ENCODE measurements at places on chromosomes 7 and 10.

DNA sequence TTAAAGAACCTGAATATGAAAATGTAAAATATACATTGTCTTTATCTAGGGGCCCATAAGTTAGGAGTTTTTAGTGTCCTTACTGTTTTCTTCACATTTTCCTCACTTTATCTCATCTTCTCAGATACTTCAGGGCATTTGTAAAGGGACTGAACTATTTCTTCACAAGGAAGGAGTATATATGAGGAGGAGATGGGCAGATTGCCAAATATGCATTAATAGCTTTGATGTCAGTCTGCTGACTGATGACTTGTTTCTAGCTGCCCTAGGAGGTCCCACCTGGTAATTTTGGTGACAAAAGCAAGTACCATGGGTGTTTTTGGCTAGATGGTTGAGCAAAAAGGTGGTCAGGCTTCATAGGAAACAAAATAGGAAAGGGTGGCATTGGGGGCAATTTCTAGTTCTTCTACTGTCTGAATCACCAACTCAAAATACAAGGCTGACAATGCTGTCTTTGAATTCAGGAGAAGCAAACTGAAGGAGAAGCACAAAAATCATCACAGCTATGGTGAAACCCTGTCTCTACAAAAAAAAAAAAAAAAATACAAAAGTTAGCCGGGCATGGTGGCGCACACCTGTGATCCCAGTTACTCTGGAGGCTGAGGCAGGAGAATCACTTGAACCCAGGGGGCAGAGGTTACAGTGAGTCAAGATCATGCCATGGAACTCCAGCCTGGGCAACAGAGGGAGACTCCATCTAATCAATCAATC, 10.4 kb upstream of the STRIP2 start:
- no peak for DNase-seq

GRCh38 chr7:2906197-2906931, 62.3 kb upstream of the GNA12 start:
- DNase-seq = no peak

DNA sequence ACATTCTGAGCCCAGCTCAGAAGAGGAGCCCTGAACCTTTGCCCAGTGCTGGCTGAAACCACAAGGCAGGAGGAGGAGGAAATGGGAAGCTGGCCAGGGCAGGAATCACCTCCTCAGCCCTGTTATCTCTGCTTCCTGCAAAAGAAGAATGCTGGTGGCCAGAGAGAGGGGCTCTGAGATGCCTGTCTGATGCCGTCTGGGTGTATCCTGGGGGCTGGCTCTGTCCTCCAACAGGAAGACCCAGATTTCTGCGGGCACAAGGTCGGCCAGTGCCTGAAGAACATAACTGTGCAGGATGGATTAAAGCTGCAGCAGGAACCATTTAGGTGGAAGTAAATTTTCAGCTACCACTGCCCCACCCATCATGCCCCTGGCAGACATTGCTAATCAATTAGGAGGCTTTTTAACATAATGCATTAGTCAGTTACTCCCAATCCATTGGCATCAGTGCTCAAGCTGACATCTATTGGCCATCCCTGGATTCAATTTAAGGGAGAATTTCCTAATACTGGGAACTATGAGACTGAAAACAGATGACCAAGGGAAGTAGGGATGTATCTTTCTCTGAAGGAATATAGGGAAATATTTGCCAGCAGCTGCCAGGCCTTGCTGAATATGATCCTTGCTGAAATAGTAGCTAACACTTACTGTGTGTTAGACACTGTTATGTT, 67.7 kb downstream of the COL13A1 start:
- peak; percentile 70 for DNase-seq

- no peak for DNase-seq
These were observed 51.8 kb upstream of the AGR3 start for GRCh38 chr7:16933296-16934279.

- DNase-seq = no peak
These were observed 188.8 kb upstream of the FOXP2 start for GRCh38 chr7:114225784-114226183.

DNA sequence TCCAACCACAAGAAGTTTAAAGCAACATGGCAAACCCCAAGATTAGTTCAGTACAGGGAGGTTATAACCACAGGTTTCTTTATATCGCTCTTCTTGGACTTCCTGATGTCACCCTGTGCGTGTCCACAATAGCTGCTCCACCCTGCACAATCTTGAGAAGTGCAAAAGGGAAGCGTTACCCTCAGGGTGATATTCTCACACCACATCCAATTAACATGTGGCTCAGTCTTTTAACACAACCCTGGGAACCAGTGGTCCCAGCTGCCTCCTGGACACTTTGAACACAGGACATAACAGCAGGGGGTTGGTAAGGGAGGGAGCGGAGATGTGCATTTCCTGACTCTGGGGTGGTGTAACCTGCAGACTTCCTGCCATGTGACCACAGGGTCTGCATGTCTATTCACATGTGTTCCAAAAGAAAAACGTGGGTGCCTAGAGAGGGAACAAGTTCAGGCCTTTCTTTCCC, 64.6 kb downstream of the GSAP start:
- DNase-seq = no peak

- no peak for DNase-seq
These were observed 42.2 kb upstream of the SRGN start for GRCh38 chr10:69045441-69046300.

DNA sequence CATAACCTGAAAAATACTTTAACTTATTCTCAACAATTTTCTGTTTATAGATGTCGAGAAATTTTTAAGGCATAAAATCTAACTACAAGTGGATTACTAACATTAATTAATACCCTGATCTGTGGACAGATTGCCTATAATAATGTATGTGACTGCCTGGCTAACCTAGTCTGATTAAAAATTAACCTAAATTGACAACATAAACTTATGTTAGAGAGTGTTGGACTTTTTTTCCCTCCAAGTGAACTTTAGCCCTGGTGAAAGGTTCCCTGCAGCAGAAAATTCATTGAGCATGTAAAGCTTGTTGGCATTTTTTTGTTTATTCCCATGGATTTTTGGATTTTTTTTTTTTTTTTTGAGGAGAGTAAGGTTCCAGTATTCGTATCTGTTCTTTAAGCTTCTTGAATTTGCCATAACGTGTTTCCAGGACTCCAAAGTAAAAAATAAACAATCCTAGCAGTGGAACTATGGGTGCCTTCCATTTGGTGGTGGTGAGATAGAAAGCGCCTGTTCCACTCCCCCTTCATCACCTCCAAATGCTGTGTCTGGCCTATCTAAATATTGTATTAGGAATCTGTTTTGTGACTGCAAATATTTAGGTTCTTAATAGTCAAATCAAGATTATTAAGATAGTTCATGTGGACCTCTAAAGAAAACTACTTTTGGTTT, 36.1 kb downstream of the NET1 start:
- no peak for DNase-seq

DNA sequence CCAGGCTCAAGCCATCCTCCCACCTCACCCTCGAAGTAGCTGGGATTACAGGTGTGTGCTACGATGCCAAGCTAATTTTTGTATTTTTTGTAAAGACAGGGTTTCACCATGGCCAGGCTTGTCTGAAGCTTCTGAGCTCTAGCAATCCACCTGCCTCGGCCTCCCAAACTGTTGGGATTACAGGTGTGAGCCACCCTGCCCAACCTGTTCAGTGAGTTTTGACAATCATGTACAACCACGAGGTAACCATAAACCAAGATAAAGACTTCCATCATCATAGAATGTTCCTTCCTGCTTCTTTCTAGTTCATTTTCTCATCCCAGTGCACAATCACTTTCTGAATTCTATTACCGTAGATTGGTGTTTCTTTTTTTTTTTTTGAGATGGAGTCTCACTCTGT, 30.5 kb upstream of the MKRN1 start:
- no peak for DNase-seq

- DNase-seq = no peak
These were observed 109.4 kb downstream of the ADAM12 start for GRCh38 chr10:126278851-126279250.

DNA sequence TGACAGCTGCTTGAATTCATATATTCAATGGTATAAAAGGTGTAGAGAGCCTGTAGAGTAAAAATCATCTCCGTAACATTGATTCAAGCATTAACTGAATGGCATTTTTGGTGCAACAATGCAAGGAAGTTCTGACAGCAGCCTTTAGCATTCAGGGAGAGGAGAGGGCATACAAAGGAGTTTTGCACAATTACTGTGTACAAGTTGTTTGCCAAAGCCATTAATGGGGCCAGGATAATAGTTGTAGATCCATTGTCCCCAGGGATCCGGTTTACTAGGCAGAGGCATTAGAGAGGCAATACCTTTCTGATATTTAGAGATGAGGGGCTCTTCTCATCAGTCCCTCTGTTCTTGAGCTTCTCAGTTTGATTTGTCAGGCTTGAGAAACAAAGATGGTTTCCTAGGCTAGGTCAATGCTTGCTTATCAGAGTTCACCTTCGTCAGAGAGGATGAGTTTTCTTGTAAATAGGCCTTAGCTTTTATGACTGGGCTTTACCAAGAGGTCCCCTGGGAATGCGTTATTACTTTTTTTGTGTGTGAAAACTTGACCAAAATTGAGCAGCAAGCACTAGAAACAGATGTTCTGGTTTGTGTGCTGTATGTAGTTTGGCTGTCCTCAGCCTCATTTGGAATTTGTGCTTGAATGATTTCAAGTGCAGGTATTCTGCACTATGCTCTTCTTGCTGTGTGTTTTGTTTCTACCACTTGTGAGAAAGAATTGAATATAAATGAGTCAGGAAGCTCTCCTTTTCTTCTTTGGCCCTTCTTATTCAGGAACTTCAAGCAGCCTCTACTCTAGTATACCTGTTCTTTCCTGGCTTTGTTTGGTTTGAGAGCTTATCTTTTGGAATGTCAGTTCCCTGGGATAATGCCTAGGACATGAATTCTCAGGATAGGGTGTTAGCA, 32.0 kb downstream of the SND1 start:
- DNase-seq = no peak

DNA sequence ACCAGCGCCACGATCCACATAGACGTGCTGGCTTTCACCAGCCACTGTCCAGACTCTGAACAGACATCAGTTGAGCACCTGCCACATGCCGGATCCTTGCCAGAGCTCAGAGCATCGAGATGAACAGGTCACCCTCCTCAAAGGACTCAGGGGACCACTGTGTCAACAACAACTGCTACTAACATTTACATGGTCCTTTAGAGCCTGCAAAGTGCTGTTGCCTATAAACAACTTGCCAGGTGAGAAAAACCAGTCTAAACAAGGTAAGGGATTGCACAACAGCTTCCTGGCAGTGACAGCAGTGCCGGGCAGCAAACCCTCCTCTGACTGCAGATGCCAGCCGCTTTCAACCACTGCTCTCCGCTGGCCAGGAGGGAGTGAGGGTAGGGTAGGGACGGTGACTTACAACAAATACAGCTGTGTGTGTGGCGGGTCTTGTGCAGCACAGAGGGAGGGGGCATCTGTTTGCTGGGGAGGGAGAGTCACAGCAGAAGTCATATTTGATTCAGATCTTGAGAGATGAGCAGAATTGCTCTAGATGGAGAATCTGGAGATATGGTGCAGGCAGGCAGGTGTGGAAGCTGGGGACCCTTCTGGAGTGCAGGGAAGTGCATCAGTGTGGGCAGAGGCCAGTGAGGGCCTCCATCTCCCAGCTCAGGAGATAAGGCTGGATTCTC, 32.8 kb upstream of the RHEB start:
- no peak for DNase-seq

DNA sequence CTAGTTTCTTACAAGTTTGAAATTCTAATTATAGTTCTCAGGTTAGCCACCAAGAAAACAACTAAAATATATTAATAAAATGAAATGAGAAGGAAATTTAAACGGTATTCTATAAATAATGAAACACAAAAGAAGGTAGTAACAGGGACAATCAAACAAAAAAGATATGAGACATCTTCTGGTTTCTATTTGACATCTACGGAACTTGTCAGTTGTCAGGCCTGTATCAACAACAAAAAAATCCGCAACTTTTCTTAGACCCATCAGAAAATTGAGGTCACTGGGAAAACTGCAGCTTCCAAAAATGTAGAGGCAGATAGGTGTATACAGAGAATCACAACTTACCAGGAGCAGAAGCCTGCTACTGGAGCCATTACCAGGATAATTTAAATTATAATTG, 70.6 kb downstream of the ZPBP start:
- DNase-seq = no peak

DNA sequence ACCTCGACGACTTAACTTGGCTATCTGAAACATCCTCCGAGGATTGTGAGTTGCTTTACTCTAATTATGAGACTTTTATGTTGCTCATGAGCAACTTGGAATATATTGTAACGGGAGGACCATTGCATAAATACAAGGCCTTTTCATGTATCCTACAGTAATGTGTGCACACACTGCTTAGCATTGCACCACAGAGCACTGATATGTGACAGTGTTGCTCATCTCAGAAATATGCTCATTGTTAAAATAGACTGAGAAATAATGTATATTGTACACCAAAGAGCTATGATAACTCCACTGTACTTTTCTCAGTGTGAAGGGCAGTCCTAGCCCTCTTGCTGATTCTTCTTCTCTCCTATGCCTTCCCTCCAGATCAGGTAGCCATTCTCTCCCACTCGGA, 102.8 kb upstream of the CDK13 start:
- DNase-seq = no peak

DNA sequence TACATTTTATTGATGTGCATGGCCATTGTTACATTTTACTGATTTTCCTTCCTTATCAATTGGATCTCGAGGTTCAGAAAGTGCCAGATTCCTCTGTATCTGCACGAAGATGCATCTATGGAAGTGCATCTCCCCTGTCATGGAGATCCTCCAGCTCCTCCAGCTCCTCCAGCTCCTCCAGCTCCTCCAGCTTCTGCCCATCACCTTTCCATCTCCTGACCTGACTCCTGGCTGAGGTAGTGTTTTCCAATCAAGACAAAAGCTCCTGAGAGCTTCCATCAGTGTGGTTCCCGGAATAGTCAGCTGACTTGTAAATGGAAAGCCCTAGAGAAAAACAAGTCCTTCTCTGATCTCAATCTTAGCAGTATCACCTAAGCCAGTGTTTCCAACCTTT, 90.8 kb upstream of the KLF6 start:
- no peak for DNase-seq

GRCh38 chr10:76697923-76698322, 939.7 kb downstream of the KCNMA1 start:
- no peak for DNase-seq

GRCh38 chr7:79471699-79472098, 18.2 kb upstream of the MAGI2 start:
- no peak for DNase-seq

GRCh38 chr10:127119936-127120335, 76.5 kb downstream of the INSYN2A start:
- no peak for DNase-seq

GRCh38 chr7:2884161-2884560, 40.1 kb upstream of the GNA12 start:
- DNase-seq = no peak

DNA sequence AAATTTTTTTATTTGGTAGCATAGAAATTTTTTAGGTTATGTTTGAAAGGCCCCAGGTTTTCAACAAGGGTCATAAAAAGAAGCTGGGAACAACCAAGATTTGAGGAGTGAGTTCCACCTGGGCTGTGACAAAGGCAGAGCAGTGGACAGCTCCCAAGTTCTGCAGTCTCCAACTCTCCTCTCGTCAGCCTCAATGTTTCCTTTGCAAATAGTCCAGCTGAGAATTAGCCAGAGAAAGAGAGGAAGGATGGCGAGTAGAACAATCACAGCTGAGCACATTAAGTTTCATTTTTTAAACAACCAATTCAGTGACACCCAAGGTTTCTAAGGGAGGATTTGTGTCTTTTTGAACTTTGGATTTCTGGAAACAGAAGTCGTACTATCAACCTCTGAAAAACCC, 143.2 kb downstream of the NRCAM start:
- no peak for DNase-seq
